ENCODE measurements at places on chromosomes 12 and 14. TPM values are rescaled to one million over a fixed set of nuclear protein-coding genes. Genes with fewer than 3 reads are reported as not detected.

Gene RPL10L
- total RNA-seq = not detected

Gene CCDC197
- total RNA-seq = not detected

Gene PLCZ1
- not detected for total RNA-seq

Gene KCNMB4
- 1.9 TPM for total RNA-seq

Gene ATN1
- total RNA-seq = 12.2 TPM

Gene BTG1
- total RNA-seq = 31.3 TPM

Gene DNAL1
- 1.8 TPM for total RNA-seq

- no peak for DNase-seq
Measured at GRCh38 chr12:45582986-45583659, 146.4 kb upstream of the ARID2 start.

DNA sequence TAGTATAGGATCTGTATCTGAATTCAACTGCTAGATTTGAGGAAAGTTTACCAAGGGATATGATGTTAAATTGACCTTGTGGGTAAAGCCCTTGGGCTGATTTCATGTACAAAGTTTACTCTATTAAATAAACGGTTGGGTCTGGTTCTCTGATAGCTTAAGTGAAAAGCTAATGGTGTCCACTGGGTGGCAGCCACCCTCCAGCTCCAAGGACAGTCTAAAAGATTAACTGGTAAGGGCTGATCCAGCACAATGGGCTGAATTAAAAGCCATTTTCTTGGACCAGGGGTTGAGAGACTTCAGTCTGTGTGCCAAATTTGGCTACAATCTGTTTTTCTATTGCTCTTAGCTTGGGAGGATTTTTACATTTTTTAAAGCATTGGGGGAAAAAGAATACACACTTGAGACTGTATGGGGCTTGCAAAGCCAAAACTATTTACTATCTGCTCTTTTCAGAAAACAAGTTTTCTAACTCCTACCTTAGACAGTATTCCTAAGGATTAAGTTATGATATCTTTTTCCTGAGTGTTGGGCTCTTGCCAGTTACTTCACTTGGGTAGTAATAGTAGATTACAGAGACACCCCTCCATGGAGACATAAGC, 116.5 kb downstream of the GPHN start:
- DNase-seq = no peak

DNA sequence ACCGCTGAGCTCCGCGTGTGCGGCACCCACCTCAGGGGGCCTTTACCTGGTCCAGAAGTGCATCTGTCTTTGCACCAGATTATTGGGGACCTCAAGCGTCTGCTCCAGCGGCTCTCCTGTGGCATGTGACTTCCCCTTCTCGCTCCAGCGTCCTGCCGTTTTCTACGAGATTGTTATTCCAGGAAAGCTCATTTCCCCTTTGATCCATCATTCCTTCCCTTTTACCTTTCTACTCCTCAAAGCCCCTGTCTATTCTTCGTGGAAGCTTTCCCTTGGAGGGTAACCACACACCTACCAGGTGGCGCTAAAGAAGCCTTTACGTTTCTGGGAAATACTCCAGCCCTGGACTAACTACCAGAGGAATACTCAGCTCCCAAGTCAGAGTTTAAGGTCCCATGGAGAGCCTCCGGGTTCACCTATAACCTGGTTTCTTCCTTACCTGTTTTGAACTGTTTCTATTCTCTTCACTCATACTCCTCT, 1.5 kb downstream of the FKBP4 start:
- DNase-seq = no peak

DNA sequence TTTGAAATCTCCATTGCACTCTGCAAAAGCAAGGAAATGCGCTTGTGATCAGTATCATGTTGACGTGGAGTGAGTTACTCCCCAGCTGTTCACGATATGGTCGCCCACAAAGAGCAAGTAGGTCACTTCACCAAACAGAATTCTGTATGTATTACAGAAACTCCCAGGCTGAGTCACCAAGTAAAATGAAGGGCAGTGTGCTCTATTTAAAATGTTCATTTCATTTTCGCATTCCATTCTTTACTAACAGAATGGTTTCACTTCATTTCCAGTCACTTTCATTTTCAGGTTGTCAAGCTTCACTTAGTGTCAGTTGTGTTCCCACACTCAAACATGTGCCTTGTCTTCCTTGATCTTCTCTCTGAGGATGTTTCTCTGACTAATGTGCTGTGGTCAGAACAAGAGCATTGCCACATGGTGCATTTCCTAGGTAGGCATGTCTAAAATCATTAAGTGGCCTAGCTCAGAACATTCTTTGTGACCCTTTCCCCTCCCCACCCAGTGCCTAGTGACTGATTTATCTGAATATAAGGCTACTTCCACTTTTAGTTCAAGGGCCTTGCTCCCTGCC, 391.2 kb downstream of the RAD51B start:
- no peak for DNase-seq

GRCh38 chr14:23929136-23929535, 24.4 kb upstream of the DHRS4 start:
- no peak for DNase-seq

GRCh38 chr14:56310643-56311042, 192.4 kb downstream of the PELI2 start:
- DNase-seq = no peak

DNA sequence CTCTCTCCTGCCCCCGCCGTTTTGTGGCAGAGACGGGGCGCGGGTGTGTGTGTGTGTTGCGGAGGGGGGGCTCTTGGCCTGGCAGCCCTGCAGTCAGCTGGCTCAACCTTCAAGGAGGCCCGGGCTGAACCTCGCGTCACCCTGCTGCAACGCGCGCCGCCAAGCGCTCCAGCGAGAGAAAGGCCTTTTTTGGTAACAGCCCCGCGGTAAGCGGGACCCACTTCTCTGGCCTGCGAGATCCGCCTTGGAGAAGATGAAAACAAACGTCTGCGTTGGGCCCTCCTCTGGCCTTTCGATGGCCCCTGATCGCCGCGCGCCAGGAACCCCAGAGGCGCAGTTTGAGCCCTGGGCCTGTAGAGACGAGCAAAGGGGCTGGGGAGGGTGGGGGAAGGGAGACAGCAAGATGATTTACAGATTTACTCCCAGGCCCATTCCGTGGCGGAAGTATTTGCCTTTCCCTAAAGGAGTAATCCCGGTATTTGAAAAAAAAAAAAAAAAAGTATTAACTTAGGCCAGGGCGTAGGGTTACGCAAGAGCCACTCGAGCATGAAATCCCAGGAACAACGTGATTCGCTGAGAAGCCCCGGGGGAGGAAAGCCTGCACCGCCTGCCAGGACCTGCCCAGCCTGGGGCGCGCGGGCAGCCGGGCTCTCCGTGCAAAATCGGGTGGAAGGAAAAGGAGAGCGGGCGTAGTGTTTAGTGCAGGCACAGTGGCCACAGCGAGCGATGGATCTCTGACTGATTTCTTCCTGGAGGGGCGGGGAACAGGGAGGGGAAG, 4.5 kb upstream of the IRF2BPL start:
- peak; percentile 51 for DNase-seq

GRCh38 chr12:51528852-51529650, 62.0 kb upstream of the SCN8A start:
- DNase-seq = no peak

- no peak for DNase-seq
Measured at GRCh38 chr12:121352682-121353018, 439 bp upstream of the ANAPC5 start.

- no peak for DNase-seq
Measured at GRCh38 chr14:61876362-61877034, 114.3 kb downstream of the SNAPC1 start.

DNA sequence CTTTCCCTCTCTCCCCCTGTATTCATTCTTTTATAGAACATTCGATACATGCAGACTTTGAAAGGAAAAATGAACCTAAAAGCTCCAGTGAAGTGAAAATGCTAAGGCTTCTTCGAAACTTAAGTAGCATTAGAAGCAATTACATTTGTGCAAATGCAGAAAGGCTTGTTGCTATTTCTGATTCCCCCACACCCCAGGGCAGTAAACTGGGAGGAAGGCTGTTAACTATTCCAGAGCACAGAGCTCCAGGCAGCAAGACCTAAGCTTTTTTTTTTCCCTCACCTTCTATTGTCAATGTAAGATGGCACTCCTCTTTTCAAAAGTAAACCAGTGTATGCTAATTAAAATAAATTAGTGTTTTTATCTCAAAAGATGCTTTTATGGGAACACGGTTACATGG, 448.9 kb upstream of the TBX3 start:
- DNase-seq = no peak

GRCh38 chr14:90336401-90336800, 4.7 kb upstream of the NRDE2 start:
- no peak for DNase-seq

DNA sequence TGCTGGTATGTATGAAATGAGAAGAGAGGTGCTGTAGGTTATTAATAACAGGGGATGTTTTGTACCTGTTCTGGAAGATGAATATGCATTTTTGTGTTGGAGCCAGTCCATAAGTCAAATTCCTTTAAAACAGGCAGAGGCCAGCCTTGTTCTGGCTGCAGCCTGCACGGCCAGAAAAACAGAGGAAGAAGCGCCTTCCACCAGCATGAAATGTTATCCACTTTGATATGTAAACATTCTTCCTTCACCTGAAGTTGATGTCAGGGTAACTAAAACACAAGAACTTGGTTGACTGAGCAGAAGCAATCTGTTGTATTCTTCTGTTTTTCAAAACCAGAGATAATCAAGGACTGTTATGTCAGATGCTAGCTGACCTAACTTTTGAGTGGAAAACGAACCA, 237.9 kb upstream of the PLEKHG7 start:
- no peak for DNase-seq

DNA sequence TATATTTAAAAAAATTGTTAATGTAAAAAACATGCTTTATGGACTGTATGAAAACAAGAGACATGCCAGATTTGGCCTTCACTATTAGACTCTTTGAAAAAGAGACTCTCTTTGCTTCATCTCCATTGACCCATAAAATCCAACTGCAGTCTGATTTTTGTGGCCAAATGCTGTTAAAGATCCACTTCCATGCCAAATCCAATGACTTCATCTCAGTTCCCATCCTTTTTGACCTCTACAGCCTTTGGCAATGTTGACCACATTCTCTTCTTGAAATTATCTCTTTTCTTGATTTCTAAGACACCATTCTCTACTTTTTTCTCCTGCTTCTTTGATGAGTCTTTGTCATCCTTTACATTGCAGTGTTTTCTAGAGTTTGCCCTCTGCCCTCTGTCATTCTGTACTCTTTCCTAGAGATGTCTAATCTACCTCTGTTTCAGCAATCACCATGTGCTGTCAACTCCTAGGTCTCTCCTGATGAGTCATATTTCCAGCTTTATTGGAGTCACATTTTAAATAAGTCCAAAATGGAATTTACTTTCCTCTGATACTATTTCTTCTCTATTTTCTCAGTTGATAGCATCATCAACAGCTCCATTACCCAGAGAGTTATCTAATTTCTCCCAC, 2.4 kb downstream of the TMPRSS12 start:
- no peak for DNase-seq

GRCh38 chr14:92551044-92551841, 37.7 kb downstream of the RIN3 start:
- DNase-seq = no peak

DNA sequence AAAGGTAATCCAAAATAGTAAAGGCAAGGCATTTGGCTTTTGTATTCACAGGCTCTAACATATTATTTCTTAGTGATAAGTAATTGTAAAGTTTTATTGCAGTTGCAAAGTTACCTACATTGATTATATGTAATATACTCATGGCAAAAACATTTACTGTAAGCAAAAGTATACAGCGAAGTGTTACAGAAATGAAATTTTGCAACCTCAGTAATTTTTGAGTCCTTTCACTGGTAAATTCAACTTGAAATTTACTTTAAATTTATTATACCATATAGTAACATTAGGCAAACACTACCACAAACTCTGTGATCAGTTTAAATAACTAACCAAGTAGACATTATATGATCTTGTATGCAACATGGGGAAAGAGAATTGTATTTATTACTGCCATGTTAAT, 89.0 kb downstream of the CDK17 start:
- no peak for DNase-seq

- DNase-seq = no peak
Measured at GRCh38 chr12:66044731-66045130, 85.8 kb downstream of the LLPH start.

GRCh38 chr12:48997719-48998496, 1.3 kb downstream of the DDN start:
- no peak for DNase-seq

DNA sequence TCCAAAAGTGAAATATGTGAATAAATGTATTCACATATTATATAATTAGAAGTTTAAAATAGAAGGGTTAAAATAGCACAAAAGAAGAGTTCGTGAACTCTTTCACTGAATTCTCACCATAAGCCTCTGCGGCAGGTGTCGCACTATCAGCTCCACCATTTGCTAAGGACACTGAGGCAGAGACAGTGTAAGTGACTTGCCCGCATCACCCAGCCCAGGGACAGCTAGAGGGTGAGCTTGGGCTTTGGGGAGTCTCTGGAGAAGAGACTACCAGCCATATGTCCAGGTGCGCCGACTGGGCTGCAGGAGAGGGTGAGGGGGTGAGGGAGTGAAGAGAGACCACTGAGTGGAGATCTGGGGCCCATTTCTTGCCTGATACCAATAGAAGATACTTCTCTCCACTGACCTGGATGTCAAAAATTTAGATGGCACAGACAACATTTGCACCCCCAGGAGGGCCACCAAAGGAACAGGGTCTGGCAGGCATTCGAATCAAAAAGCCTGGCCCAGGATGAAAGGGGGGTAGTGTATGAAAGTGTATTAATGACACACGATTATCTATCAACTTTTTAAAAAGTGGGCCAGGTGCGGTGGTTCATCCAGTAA, 28.5 kb downstream of the FAIM2 start:
- DNase-seq = no peak

GRCh38 chr14:92486881-92487280, 26.7 kb upstream of the RIN3 start:
- no peak for DNase-seq

GRCh38 chr14:96408608-96409007, 16.7 kb downstream of the AK7 start:
- no peak for DNase-seq

DNA sequence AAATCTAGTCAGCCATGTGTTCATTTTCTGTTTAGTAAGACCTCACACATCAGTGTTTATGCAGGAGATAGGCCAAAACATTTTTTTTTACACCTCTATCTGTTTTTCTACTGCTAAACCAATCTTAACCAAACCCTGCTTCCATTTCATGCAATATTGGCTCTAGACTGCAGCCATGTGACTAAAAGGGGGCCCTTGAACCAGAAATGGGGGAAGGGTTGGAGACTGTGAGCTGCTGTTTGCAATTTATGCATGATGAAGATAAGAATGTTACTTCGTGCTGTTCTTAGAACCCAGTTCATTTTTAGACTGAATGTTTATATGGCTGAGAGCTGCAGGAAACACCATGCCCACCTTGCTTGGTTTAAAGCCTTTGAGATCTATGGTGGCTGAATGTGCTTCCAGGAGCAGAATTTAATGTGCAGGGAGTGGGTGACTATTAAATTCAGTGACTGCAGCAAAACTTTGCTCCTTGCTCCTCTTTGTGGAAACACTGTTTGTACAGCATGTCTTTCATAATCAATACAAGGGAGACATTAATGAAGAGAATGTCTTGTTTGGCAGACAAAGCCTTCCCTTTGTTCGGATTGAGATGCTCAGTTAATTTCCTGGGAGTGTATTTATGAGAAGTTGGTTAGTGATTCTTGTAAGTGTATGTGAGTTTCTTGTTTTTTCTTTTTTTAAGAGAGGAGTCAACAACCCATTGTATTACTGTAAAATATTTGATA, 53.6 kb downstream of the CHST11 start:
- DNase-seq = no peak
